ENCODE measurements at places on chromosomes 2 and 18.

GRCh38 chr2:233460726-233461441 lies 105.7 kb downstream of the USP40 start:
- no peak for DNase-seq

- DNase-seq = no peak
These were observed 555.1 kb upstream of the ID2 start for GRCh38 chr2:8126783-8127182.

DNA sequence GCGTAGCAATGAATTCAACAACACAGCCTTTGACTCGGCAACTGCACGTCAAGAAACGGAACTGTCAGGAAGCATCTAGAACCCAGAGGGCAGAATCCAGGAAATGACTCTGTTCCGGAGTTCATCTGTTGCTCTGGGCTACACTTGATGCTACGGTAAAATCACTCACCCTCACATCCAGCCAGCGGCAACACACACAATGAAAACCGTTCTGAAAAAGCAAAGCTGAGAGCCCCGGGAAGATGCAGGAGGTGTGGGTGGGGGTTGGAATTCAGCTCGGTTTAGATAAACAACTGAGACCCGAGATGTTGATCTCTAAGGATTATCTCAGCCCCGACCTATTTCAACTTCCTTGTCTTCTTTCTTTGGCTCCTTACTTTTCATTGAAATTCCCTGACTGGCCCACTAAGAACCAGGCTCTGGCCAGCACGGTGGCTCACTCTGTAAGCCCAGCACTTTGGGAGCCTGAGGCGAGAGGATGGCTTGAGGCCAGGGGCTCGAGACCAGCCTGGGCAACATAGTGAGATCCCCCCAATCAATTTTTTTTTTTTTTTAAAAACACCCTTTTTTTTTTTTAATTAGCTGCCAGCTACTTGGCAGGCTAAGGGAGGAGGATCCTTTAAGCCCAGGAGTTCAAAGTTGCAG lies 13.3 kb upstream of the RAB17 start:
- DNase-seq = no peak

DNA sequence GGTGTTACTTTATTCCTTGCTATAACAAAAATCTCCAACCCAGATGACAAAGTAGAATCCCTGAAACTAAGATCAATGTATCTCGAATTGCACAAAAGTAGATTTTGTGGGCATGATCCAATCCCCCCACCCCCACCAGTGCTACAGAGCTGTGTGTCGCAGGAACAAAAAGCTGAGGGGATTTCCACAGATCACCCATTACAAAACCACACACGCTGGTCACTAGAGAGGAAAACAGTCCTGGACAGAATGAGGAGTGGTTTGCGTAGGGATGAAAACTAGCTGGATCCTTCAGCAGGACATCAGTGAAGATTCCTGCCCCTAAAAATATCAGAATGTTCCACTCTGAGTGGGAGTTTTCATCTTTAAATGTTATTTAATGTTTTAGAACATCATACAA lies 165.3 kb upstream of the STK17B start:
- no peak for DNase-seq

- DNase-seq = no peak
These were observed 1304.4 kb upstream of the ACVR2A start for GRCh38 chr2:146540271-146540932.

- peak; percentile 60 for DNase-seq
These were observed at the start of gene ABCB6 for GRCh38 chr2:219218732-219219701. Gene ABCB6, minus strand, starts transcription at chr2:219218958. Its CDS starts 285 bp downstream, at chr2:219218673.

GRCh38 chr2:103739186-103739585 lies 977.4 kb downstream of the TMEM182 start:
- no peak for DNase-seq

DNA sequence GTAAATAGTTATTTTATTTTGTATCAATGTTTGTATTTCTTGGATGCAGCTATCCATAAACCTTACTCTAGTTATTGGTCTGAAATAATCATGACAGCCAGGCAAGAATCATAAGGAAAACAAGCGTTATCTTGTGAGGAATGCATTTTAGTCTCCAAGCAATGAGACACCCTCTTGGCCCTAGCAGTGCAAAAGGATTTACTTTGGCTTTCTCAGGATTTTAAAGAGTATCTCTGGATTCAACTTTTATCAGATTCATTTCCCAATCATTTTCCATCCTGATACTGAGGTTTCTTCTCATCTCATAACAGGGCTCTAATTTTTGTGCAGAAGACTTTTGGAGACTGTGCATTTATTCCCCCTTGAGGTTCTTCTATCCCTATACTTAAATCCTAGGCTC lies 480.8 kb downstream of the TMX3 start:
- no peak for DNase-seq

DNA sequence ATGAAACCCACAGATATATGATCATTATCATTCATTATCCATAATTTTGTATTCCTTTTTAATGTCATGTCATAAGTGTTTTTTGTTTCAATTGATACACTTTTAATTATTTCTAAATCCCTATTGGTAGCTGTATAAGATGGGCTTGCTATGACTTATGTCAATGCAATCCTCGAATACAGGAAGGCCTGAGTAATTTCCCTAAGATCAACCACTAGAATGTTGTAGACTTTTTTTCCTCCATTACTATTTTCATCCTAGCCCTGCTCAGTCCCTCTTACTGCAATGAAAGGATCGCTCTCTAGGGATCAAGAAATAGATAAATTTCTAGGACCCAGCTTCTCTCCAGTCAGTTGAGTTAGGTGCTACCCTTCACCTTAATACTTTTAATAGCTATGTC lies 186.3 kb downstream of the KCNE4 start:
- DNase-seq = no peak

- peak; percentile 29 for DNase-seq
These were observed 5.0 kb downstream of the MGAT5 start for GRCh38 chr2:134258684-134259388.

- no peak for DNase-seq
These were observed 125.1 kb upstream of the MGAT5 start for GRCh38 chr2:134128746-134129145.

DNA sequence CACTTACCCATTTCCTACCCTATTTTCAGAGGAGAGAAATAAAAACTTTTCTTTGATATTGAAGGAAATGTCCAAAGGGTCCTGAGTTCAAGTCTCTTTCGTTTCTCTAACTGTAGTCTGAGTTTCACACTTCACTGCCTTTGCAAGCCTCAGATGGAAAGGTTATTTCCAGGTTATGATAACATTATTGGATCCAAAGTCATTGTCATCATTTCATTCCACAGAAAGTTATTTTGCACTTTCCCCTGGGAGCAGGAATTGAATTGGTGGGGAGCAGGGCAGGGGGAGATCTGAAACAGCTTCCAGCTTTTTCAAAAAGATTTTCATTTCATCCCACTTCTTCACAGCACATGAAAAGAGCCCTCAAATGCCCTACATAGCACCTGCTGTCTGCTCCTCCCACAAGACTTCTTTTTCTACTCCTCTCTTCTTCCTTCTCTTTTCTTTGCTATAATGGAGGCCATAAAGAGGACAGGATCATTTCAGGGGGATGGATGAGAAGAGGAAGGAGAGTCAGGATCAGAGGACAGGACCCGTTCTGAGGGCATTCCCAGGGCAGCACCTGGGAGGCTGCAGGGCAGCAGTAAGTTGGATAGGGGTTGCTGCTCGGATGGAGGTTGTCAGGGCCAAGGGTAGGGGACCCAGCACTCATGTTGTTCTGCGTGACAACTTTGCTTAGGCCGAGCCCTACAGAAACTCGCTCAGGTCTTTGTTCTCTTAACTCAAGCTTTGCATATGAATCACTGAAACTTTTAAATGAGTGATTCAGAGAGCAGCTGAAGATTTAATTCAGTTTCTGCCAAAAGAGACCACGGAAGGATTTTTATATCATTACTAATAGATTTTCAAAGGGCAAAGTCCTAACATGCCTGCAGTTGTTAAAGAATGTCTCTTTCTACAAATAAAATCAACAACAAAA lies 11.4 kb upstream of the GALNT5 start:
- DNase-seq = no peak

GRCh38 chr2:215536510-215536909 lies 100.6 kb upstream of the FN1 start:
- no peak for DNase-seq

GRCh38 chr2:64115808-64116598 lies 28.2 kb downstream of the PELI1 start:
- no peak for DNase-seq

- no peak for DNase-seq
These were observed 297.6 kb downstream of the CDH7 start for GRCh38 chr18:66048406-66048805.

DNA sequence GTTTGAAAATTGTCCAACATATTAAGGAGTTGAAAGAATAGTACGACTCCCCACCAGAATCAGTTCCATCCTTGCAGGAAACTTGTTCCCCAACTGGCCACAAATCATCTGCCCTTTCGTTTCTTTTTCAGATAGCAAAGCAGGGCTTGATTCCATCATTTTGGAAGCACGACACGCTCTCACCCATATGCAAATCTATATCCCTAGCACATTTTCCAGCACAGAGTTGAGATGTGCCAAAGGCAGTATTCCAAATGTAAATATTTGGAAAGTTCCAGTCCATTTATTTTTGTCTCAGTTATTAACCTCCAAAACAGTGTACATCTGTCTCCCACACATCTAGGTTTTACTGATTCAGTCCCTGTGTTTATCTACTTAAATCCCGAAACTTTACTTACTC lies 128.8 kb upstream of the BCL2L11 start:
- DNase-seq = no peak

- DNase-seq = no peak
These were observed 1.5 kb downstream of the MFSD6 start for GRCh38 chr2:190409616-190410015.

GRCh38 chr2:108630567-108631405 lies 88.5 kb upstream of the RANBP2 start:
- no peak for DNase-seq

- DNase-seq = no peak
These were observed 5.8 kb upstream of the CCDC88A start for GRCh38 chr2:55425431-55425831.

DNA sequence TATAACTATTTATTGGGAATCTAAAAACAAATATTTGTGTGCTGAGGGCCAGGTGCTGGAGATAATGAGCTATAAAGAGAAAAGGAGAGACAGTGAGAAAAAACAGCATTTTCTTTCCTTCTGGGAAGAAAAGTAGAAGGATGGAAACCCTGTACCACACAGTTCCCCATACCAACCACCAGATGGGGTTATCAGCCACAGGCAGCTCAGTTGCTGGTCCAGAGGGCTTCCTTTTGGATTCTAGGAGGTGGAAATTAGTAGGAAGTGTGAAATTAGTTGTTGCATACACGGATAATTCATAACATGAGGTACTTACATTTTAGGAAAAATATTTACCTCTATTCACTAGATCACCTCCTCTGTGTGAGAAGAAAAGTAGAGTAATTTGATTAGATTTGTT lies 237.0 kb upstream of the FOSL2 start:
- DNase-seq = no peak

- DNase-seq = no peak
These were observed 31.0 kb downstream of the M1AP start for GRCh38 chr2:74617122-74617521.

- no peak for DNase-seq
These were observed 7.6 kb downstream of the NEU4 start for GRCh38 chr2:241816431-241817121.

DNA sequence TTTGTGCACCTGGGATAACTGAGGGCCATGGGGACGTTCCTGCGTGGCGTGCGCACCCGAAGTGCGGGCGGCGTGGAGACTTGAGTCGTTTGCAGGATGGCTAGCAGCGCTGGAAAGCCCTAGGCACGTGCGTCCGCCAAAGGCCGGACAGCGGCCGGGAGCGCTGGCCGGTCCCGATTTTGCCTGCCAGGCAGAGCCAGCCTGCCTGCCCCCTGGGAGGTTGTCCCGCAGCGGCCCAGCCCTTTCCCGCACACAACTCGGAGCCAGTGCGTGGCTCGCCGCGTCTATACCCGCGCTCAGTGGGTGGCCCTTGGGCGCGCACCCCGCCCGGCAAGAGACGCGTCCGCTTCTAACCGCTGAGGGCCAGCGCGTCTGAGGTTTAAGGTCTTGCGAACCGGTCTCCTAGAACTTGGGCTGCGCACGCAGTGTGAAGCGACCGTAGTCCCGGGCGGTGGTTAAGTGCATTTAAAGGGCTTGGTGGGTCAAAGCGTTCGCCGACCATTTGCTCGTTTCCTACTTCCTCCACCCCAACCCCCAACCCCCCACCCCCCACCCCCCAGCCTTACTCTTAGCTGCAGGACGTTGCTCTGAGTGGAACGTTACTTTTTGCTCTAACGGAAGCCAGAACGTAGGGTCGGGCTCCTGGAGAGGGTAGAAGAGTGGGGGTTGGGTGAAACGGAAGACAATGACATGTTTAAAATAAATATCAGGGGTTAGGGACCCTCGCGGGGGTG lies 627 bp downstream of the CDCA7 start:
- DNase-seq = no peak

- DNase-seq = no peak
These were observed 26.5 kb downstream of the CRACDL start for GRCh38 chr2:98909317-98910211.

DNA sequence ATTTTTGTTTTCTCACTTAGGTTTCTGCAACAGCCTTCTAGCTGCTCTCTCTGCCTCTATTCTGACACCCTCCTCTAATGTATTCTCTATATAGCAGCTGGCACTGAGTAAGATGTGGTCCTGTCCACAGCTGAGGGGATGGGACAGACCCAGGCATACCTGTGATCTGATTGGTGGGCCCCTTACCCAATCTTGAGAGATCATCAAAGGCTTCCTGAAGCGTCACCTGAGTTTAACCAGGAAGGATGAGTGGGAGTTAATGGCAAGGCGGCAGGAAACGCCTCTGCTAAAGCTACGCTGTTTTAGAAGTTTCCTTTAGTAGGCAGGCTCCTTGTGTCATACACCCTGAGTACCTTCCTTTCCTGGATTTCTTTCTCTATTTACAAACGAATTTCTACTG lies 5.7 kb upstream of the TET3 start:
- peak; percentile 45 for DNase-seq

GRCh38 chr2:119005051-119005450 lies 63.1 kb downstream of the MARCO start:
- DNase-seq = no peak

DNA sequence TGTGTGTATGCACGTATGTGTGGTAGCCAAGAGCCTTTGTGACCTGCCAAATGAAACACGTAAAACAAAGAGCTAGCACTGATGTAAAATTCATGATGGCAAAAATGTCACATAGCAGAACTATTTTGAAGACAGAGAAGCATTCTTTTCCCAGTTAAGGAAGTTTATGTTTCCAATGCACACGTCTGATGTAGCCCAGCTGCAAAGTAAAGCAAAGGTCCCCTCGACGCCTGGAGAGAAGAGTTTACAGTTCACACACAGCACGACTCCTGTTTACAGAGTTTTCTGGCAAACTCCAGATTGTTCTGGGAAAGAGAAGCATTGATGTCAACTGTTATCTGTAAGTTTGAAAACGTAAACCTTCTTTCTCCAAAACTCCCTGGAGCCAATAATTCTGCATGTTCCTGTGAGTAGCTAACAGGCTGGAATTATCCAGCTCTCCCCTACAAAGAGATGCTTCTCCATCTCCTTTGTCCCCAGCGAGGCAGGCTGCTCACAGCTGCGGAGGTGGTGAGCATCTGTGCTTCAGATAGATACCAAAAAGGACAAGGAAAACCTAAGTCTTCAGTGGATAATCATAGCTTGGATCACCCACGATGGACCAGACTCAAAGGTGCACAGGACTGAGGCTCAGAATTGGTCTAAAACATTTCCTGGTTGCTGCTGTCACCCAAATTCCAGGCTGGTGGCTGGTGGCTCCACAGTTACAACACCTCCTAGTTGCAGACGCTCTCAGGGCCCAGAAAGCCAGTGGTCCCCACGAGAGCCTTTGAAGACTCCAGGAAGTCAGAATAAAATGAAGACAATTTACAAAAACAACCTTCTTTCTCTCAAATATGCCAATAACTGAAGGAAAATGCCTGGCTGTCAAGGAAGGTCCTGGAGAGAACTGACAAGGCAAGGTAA lies 87.4 kb downstream of the COL6A3 start:
- DNase-seq = no peak

GRCh38 chr2:121002597-121002996 lies 266.9 kb downstream of the GLI2 start:
- no peak for DNase-seq
